ENCODE measurements at places on chromosomes 4 and X.
A peak's percentile ranks its signal among the peaks of the same experiment; 100 is the strongest.

DNA sequence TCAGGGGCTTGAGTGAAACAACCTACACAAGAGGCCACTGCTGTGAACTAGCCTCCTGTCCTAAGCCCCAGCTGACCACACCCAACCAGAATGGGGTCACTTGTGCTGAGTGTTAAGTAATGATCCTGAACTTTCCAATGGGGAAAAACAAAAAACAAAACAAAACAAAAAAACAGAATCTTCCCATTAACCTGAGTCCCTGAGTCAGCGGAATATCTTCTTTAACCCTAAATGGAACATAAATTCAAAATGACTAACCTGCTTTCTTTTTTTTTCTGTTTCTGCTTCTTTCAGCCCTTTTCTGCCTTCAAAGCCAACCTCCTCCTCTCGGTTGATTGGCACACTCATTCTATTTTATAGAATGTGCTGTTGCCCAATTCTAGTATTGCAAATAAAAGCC lies 31.2 kb upstream of the MAGEA8 start:
- peaks cover 6% of the 10 kb centered on the region for H3K27me3 ChIP-seq
- no peak overlapping the region for H3K27ac ChIP-seq
- H3K4me3 ChIP-seq = no peak overlapping the region
- no peaks in the 10 kb centered on the region for H3K4me1 ChIP-seq
- H3K36me3 ChIP-seq = no peaks in the 10 kb centered on the region

GRCh38 chrX:102627640-102628039 lies 23.6 kb upstream of the GPRASP1 start:
- peaks cover 3% of the 10 kb centered on the region for H3K4me1 ChIP-seq
- DNase-seq = no peak
- peaks cover 1% of the 10 kb centered on the region for H3K36me3 ChIP-seq
- H3K4me3 ChIP-seq = no peak overlapping the region
- H3K27ac ChIP-seq = no peak overlapping the region
- H3K27me3 ChIP-seq = no peaks in the 10 kb centered on the region

DNA sequence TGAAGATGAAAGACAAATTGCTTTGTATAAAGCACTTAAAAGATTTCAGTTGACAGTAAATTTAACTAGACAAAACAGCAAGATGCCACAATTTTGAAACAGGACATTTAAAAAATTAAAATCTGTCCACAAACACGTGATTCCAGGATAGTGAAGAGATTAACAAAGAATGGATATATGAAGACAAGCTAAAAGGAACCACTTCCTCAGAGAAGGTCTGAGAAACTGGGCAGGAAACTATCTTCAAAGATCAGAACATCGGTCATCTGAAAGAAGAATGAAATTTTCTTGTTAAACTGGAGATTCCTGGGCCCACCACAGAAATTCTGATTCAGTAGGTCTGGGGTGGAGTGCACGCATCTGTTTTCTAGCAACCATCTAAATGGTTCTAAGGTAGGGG lies 1.4 kb downstream of the RWDD4 start:
- no peak for DNase-seq
- peaks cover 35% of the 10 kb centered on the region for H3K4me1 ChIP-seq

GRCh38 chr4:155207534-155208257 lies 740 bp upstream of the NPY2R start:
- H3K27me3 ChIP-seq = peaks cover 44% of the 10 kb centered on the region
- no peak for DNase-seq
- no peaks in the 10 kb centered on the region for H3K36me3 ChIP-seq
- no peak overlapping the region for H3K4me3 ChIP-seq

DNA sequence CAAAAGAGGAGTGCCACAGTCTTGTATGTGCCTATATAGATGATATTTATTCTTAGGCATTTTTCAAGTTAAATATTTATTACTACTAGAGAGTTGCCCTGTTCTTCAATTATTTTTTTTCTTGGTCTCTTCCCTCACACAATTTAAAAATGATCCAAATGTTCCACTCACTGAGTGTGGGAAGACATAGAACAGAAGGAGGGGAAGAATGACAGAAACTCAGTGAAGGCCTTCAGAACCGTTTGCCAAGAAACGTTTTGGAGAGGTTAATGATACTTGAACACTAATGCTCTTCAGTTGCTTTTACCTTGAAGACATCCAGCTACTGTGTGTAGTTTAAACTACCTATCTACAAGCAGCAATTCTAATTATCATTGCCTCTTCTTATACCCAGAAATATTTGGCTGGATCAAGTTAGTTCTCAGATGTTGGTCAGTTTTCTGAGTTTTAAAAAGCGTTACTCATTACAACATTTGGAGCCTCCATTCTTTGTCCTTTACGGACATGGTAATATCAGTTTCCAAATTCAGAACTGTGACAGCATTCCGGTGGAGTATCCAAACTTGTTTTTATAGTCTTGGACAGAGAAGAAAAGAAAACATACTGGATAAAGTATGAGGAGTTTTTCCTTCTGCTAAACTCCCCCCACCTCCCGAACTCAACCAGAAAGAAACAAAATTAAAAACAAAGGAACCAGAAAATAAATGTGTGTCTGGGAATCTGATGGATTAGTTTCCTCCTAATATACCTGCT lies 389.7 kb downstream of the SPRY1 start:
- no peaks in the 10 kb centered on the region for H3K36me3 ChIP-seq
- no peak overlapping the region for H3K4me3 ChIP-seq
- no peaks in the 10 kb centered on the region for H3K4me1 ChIP-seq
- no peak overlapping the region for H3K27ac ChIP-seq

GRCh38 chrX:31293409-31293808 lies 221.6 kb upstream of the FTHL17 start:
- no peaks in the 10 kb centered on the region for H3K36me3 ChIP-seq
- DNase-seq = no peak
- H3K27me3 ChIP-seq = no peaks in the 10 kb centered on the region
- no peak overlapping the region for H3K27ac ChIP-seq

DNA sequence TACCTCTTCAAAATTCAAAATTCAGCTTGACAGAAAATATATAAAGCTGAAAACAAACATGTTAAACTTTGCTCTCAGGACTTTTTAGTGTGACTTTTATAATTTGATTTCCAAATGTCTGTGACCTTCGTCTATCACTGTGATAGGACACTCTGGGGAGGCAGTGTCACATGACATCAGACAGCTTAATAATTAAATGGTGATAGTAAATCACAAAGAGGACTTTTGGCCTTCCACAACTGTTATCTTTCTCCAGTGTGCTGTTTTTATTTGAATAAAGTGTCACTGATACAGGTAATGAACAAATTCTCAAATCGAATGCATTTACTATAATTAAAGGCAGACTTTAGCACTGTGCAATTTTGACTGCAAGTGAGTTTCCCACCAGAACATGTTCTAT lies 83.1 kb downstream of the MID1 start:
- no peak for DNase-seq
- H3K27ac ChIP-seq = no peak overlapping the region
- no peak overlapping the region for H3K4me3 ChIP-seq
- no peaks in the 10 kb centered on the region for H3K36me3 ChIP-seq

DNA sequence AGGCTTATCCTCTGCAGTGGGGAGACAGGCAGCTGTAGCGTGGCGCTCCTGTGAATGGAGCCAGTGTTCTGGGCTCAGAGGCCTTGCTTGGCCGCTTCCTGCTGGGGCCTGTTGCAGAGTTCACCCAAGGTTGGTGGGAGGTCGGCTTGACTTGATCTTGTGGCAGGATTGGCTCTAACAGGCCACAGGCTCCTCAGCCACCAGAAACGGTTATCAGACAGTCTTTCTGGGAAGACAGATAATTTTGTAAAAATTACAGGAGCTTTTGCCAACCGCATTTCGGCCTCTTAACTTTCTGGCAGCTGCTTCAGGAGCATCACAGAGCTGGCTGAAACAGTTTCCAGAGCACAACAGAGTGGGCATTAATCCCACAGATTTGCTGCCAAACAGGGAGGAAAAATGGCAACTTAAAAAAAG lies 66.4 kb downstream of the DIPK2B start:
- no peak for DNase-seq
- no peak overlapping the region for H3K27ac ChIP-seq
- H3K27me3 ChIP-seq = no peaks in the 10 kb centered on the region
- no peaks in the 10 kb centered on the region for H3K36me3 ChIP-seq
- no peak overlapping the region for H3K4me3 ChIP-seq

DNA sequence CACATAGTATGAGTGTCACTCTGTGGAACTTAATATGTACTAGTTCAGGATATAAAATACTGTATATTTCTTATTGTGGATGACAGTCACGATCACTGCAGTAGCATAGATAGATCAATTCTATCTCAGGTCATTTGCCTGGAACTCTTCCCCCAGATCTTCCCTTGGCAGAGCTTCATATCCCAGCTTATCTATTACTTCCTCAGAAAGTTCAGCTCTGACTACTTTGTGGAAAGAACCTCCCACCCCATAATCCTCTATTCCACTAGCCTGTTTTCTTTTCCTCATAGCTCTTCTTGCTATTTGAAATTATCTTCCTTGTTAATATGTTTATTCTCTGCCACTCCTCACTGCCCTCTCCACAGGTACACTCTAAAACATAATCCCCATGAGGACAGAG lies 10.9 kb downstream of the FAM241A start:
- H3K4me3 ChIP-seq = no peak overlapping the region

DNA sequence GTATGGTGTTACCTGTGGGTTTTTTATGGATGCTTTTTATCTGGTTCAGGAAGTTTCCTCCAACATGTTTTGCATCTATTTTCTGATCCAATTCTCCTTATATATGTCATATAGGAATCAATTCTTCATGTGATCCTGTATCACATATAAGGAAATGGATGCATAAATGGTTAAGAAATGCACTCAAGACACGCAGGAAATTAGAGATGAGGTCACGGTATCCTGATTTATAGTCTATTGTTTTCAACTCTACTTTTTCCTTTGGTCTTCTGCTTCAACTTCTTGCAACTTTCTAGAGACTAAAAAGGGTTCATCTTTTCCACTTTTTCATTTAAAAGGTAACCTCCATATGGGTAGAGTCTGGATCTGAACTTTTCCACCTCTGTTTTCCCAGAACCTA lies 33.6 kb upstream of the IL13RA1 start:
- no peak overlapping the region for H3K27ac ChIP-seq
- H3K4me1 ChIP-seq = no peaks in the 10 kb centered on the region
- DNase-seq = no peak
- H3K36me3 ChIP-seq = peaks cover 10% of the 10 kb centered on the region

DNA sequence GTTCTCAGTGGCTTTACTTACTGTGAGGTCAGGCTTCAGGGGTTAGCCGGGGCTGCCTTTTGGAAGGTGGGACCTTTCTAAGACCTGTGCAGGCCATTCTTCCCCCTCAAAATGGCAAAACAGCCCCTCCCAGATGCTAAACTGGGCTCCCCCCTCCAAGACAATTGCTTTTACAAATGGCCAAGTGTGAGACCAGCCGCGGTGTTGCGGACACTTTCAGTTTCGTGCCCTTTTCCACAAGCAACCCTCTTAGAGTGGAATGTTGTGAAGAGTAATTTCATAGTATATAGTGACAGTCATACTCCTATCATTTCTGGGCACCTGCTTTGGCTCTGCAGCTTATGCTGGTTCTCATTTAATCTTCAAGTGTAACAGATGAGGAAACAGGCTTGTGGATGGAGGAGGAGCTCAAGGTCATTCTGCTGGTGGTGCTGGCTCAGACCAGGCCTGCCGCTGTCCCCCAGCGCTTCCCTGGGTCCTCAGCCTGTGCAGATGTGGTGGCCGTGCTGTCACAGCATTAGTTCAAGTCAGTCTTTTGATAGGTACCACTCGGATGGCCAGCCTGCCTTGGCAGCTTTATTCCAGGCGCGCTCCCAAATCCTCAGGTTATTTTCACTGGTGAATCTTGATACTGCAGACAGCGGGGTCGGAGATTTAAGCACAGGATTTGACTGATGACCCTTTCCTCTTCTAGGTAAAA lies 55.0 kb upstream of the TADA2B start:
- H3K27ac ChIP-seq = peak overlapping the region; percentile 84
- no peaks in the 10 kb centered on the region for H3K27me3 ChIP-seq
- H3K4me1 ChIP-seq = peaks cover 77% of the 10 kb centered on the region
- H3K4me3 ChIP-seq = peak overlapping the region; percentile 92
- peaks cover 1% of the 10 kb centered on the region for H3K36me3 ChIP-seq
- no peak for DNase-seq

GRCh38 chr4:151960449-151961230 lies 199.8 kb upstream of the GATB start:
- H3K36me3 ChIP-seq = no peaks in the 10 kb centered on the region
- no peak overlapping the region for H3K27ac ChIP-seq

- peak overlapping the region; percentile 53 for H3K27ac ChIP-seq
- H3K36me3 ChIP-seq = no peaks in the 10 kb centered on the region
- H3K27me3 ChIP-seq = no peaks in the 10 kb centered on the region
- peaks cover 25% of the 10 kb centered on the region for H3K4me1 ChIP-seq
These were observed 60.7 kb upstream of the PGM2 start for GRCh38 chr4:37765741-37766140.

DNA sequence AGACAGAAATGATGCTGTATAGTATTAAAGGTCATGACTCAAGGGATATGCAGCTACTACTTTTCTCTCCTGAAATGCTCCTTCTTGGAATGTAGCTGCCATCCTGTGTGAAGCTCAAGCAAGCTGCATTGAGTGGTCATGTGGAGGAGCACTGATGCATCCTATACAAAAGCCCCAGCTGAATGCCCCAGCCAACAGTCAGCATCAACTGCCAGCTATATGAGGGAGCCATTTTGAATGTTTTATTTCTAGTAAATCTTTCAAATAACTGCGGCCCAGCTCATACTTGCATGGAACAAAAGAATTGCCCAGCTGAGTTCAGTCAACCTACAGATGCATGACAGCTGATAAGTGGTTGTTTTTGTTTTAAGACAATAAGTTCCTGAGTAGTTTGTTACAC lies 165.0 kb upstream of the GEMIN8 start:
- no peak overlapping the region for H3K27ac ChIP-seq
- H3K36me3 ChIP-seq = no peaks in the 10 kb centered on the region
- no peak overlapping the region for H3K4me3 ChIP-seq
- no peaks in the 10 kb centered on the region for H3K4me1 ChIP-seq
- DNase-seq = no peak

GRCh38 chr4:42401171-42401570 lies 3.9 kb downstream of the SHISA3 start:
- no peaks in the 10 kb centered on the region for H3K36me3 ChIP-seq
- DNase-seq = no peak
- no peak overlapping the region for H3K4me3 ChIP-seq
- H3K27me3 ChIP-seq = peaks cover 63% of the 10 kb centered on the region

GRCh38 chr4:100246697-100247096 lies 56.4 kb upstream of the DDIT4L start:
- H3K27ac ChIP-seq = no peak overlapping the region
- no peaks in the 10 kb centered on the region for H3K36me3 ChIP-seq
- H3K27me3 ChIP-seq = peaks cover 9% of the 10 kb centered on the region

DNA sequence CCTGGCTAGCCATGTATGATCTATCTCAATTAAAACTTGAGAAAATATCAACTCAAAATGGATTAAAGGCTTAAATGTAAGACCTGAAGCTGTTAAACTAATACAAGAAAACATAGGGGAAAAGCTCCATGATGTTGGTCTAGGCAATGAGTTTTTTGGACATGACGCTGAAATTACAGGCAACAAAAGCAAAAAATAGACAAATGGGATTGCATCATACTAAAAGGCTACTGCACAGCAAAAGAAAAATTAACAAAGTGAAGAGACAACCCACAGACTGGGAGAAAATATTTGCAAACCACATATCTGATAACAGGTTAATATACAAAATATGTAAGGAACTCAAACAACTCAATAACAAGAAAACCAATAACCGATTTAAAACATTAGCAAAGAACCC lies 8.4 kb downstream of the GC start:
- H3K36me3 ChIP-seq = no peaks in the 10 kb centered on the region
- no peak overlapping the region for H3K27ac ChIP-seq

GRCh38 chrX:10169175-10169574 lies 12.4 kb downstream of the CLCN4 start:
- peaks cover 20% of the 10 kb centered on the region for H3K4me1 ChIP-seq
- H3K27me3 ChIP-seq = peaks cover 6% of the 10 kb centered on the region
- no peak for DNase-seq

All from activated CD8-positive, alpha-beta memory T cell treated with anti-CD3 and anti-CD28 coated beads, Interleukin-2, amount 10 ng/mL, durations not matched to agents 7 days and 5 days (primary cell).